ENCODE measurements at places on chromosomes 3 and 15. TPM values are rescaled to one million over a fixed set of nuclear protein-coding genes. Genes with fewer than 3 reads are reported as not detected.

The ZNF501 gene
- 7.6 TPM for total RNA-seq

The FBLN2 gene
- total RNA-seq, result 254 TPM

The SENP8 gene
- total RNA-seq, result 1.8 TPM

The POLQ gene
- total RNA-seq, result 5.7 TPM

The SLC12A1 gene
- total RNA-seq, result not detected

The TTC21A gene
- total RNA-seq, result 3.5 TPM

The NAA80 gene
- total RNA-seq, result 1.5 TPM

The GP5 gene
- 0.14 TPM for total RNA-seq
